ENCODE measurements at places on chromosomes 1 and 21.

- no peak for DNase-seq
Observed at GRCh38 chr1:119737040-119737682, 25.4 kb downstream of the PHGDH start.

GRCh38 chr1:108556499-108556898 lies 3.4 kb upstream of the EEIG2 start:
- peak; percentile 15 for DNase-seq

GRCh38 chr1:60041783-60042182 lies 31.8 kb downstream of the C1orf87 start:
- no peak for DNase-seq

GRCh38 chr1:36085126-36085525 lies 1.2 kb downstream of the TEKT2 start:
- no peak for DNase-seq

- no peak for DNase-seq
Observed at GRCh38 chr1:41286992-41287391, 44.9 kb upstream of the SCMH1 start.

DNA sequence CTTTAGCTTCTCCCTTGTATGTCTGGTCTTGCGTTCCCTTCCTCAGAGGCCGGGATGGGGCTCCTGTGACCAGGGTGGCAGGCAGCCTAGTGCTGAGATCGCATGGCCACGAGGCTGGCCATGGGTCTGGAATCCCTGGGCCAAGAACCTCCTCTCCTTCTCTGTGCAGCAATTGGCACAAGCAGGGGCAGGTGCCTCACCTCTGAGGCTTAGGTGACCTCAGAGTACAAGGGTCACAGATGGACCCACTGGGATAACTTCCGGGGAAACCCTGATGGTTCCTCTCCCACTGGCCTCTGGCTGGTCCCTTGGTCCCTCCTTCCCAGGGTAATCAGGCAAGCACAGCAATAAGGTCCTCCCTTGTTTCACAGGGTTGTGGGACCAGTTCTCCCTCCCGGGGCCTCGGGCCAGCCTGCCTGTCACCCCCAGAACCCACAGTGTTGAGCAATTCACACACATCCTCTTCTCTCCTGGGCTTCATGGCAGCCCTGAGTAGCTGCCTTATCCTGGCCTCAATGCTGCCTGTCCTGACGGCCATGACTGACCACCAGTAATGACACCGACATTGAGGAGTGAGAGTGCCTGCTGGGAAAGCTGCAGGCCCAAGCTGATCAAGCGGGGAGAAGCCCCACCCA lies 38.6 kb downstream of the BMP8A start:
- peak; percentile 74 for DNase-seq

- no peak for DNase-seq
Observed at GRCh38 chr1:156884560-156885184, 8.8 kb upstream of the PEAR1 start.

GRCh38 chr1:153355445-153356071 lies 2.1 kb upstream of the S100A9 start:
- DNase-seq, result peak; percentile 90

- no peak for DNase-seq
Observed at GRCh38 chr21:15616864-15617574, 112.8 kb upstream of the USP25 start.

DNA sequence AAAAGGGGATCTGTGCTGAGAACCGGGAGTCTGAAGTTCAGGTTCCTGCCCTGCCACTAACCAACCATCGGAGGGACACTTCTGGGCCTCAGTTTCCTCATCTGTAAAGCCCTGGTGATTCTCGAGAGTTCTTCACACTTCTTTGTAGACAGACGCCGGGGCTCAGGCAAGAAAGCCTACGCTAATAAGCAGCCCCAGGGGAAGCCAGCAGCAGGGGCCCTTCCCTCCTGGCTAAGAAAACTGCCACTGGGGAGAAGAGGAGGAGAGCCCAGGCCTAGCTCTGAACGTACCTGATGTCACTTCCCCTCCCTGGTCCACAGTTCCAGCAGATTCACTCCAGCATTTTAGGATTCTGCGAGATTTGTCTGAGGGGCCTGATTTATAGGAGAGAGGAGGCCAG lies 76.0 kb downstream of the CAMK2N1 start:
- DNase-seq, result no peak

DNA sequence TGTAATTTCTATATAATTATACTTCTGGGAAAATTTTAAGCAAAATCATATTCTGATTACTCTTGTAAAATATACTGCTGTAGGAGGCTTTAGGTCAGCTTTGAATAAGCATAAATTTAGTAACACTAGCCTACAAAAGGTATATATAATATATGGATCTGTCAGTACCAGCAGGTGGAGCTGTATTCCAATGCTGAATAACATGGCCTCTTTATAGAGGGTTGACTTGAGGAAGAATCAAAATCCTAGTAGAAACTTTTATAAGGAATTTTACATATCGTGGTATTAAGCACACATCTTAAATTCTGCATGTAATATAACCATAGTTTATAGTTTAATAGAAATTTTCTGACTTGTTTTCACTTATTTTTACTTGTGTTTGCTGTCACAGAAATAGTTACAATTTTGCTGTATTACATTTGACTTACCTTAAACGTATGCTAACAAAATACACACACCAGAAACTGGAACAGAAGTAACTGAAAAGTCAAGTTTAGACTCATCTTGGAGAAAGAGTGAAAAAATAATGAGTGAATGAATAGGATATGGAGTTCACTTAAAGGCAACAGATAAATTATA lies 79.3 kb downstream of the HMCN1 start:
- no peak for DNase-seq

DNA sequence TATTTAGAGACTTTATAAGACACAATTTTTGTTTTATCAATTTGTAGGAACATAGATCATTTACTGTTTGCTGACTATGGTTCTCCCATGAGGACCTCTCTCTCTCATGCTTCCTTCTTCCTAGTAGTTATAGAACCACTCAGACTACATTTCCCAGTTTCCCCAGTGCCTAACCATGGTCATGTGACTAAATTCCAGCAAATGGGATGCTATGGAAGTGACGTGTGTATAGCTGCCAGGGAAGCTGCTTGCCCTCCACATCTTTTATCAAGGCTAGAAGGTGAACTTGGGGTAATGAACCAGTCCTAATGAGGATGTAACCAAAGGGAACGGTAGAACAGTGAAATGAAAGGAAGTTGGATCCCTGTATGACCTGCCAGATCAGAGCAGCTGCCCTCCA lies 184.0 kb downstream of the MIS18A start:
- DNase-seq, result no peak

DNA sequence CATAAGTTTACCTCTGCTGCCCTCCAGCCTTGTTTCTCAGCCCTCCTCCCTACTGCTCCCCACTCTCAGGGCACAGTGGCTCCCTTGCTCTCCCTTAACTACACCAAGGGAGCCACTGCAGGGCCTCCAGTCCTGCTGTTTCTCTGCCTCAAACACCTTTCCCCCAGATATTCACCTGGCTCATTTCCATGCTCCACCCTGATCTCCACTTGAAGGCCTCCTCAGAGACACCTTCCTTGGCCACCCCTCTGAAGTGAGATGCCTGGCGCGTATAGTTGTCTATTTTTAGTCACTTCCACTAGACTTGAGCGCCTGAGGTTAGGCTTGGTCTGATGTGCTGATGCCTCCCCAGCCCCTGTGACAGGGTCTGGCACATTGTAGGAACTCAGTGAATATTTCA lies 34.9 kb downstream of the SEC16B start:
- DNase-seq, result no peak

DNA sequence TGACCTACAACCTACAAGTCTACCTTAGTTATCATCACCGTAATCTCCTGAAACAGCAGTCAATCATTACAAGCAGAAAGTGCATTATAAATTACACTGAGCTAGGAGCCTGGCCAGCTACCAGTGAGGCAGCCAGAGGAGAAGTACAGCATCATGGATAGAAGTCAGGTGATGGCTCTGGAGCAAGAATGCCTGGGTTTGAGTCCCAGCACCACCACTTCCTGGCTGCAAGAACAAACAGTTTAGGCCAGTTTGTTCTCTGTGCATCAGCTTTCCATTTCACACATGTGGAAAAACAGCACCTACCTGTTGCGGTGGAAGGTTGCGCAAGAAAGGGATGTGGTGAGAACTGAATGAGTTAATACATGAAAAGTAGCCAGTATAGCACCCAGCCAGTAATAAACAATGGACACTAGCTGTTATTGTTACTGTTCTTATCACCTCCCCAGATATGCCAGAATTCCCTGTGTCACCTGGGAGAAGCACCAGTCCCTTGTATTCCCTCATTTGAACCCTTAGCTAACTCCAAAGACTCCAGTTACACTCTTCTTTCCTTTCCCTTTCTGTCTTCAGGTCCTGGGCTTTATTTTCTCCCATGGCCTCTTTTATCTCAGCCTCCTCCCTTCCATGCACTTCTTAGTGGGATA lies 9.0 kb downstream of the CREG1 start:
- DNase-seq, result peak; percentile 74

GRCh38 chr1:47998396-47998990 lies 1.3 kb upstream of the TRABD2B start:
- no peak for DNase-seq

DNA sequence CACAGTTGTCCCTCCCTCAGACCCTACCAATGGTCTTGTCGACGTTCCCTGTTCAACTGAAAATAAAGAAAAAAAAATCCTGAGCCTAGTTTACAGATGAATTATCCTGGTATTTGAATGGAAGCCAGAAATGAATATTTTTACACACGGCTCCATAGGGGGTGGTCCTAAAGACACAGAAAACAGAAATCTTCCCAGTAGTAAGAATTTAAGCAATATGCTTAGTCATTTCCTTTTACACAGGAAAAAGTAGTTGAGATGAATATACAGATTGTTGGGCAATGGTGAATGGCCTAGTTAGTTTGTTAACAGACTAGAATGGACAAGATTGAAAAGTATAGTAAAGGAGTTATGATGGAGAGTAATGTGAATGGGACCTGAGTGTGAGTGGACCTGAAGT lies 67.4 kb downstream of the RGS18 start:
- no peak for DNase-seq

DNA sequence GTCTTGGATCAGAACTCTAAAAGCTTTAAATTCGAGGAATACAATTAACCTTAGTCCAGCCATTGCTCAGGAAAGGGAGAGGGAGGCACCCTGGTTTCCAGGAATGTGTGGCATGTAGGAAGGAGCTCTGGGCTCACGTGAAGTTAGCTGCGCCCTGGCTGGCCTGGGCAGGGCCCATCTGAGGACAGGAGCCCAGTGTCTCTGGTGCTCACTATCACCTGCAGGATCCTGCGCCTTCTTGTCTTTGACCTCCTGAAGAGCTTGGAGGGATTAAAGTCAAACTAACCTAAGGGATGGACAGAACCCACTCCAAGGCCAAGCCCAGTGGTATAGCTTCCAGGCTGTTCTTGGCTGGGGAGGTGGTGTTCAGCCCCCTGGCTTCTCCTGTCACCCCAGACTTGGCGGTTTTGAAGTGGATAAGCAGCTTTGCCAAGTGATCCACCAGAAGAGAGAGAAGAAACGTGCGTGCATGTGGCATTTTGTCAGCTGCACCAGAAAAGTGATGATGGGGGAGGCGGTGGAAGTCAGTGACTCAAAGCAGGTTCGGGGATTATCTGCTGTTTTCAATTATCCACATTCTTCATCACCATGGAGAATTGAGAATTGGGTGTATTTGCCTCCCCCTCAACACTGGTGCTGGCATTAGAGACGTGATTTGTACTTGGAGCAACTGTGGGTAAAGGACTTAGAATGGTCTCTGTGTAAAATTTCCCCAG lies 11.9 kb upstream of the KCNN3 start:
- no peak for DNase-seq

DNA sequence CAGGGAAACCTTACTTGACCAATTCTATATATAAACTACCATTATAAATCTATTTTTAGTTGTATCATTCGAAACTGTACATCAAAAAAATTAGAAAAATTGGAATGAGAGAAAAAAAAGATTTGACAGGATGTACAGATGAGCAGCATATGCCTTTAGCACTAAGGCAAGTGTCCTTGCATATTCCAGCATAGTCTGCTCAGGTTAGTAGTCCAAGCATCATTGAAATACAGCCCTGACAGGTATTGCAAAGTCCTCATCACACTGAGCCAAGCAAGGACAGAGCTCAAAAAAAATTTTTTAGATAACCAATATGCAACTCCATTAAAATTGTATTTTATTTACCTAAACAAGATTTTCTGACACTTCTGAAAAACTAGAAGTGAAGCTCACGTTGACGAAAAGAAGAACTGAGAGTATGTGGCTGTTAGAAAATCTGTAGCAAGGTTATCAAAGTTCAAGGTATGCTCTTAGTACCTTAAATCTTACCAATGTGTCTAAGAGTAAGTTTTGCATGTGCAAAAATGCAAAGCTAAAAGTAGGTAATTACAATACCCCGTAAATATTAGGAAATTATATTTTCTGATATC lies 465.6 kb upstream of the ADGRL4 start:
- no peak for DNase-seq

DNA sequence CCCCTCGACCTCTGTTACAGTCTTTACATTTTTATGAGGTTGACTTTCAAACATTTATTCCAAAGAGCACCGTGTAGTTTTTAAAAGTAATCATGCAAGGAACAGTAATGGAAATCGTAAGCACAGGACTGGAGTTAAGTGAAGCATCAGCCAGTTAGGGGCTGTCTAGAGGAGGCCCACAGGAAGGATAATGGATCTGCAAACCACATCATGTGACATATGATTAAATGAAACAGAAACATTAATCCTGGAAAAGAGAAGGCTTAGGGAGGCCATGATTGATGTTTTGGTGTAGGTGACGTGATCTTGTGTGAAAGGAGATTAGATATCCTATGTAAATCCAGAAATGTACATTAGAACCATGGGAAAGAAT lies 25.0 kb downstream of the RGS7 start:
- DNase-seq, result no peak

GRCh38 chr1:222618001-222618879 lies at the start of gene MIA3:
MIA3 (plus strand) TSS chr1:222618097; CDS start chr1:222618111, 14 bp downstream.
- DNase-seq, result peak; percentile 50

DNA sequence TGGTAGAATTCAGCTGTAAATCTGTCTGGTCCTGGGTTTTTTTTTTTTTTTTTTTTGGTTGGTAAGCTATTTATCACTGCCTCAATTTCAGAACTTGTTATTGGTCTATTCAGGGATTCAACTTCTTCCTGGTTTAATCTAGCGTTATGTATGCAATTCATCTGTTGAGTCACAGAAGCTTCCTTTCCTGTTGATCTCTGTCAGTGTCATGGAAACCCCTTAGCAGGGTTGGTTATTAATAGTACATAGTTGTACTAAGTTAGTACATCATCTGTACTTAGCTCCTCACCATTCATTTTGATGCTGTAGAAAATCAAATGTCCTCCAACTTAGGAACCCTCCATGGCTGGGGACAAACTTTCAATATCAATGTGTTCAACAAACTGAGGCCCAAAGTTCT lies 51.0 kb upstream of the BARHL2 start:
- no peak for DNase-seq

- no peak for DNase-seq
Observed at GRCh38 chr1:53594391-53595180, 135.4 kb downstream of the DMRTB1 start.

Data from HL-60 (cell line).